Activated CD8-positive, alpha-beta memory T cell treated with anti-CD3 and anti-CD28 coated beads for 1 hour (primary cell): ENCODE measurements at places on chromosomes 3 and 15.

GRCh38 chr3:127722091-127722784, 49.5 kb downstream of the ABTB1 start:
- DNase-seq, result no peak

DNA sequence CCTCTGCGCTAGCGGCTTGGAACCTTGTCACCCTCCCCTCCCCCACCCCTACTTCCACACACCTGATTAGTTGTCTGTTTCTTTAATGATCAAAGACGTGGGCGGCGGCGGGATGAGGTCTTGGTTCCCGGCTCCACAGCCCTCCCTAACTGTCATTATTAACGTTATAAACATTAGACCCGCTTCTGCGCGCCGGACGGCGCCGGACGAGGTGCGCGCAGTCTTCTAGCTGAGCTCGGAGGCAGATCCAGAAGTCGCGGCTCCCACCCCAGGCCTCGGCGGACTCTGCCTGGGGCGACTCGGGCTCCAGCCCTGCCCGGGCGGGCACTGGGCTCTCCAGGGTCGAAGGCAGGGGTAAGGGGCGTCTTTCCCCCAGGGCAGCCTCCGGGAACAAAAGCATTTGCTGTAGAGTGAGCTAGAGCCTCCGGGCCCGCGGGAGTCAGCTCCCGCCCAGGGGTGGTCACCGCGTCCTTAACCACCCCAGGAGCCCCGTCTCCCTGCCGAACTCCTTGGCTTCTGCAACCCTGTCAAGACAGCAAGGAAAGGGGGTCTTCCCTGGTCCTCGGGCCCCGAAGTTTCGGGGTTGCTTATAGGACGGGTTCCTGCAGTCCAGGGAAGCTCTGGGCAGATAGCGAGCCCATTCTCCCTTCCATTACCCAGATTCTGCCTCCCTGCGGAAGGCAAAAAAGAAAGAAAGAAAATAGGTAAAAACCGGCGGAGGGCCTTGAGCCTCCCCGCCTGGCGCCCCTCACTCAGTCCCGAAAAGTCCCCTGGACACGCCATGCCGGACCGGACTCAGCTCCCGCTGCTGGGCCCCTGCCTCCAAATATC, 2.2 kb upstream of the ISLR2 start:
- no peak for DNase-seq

DNA sequence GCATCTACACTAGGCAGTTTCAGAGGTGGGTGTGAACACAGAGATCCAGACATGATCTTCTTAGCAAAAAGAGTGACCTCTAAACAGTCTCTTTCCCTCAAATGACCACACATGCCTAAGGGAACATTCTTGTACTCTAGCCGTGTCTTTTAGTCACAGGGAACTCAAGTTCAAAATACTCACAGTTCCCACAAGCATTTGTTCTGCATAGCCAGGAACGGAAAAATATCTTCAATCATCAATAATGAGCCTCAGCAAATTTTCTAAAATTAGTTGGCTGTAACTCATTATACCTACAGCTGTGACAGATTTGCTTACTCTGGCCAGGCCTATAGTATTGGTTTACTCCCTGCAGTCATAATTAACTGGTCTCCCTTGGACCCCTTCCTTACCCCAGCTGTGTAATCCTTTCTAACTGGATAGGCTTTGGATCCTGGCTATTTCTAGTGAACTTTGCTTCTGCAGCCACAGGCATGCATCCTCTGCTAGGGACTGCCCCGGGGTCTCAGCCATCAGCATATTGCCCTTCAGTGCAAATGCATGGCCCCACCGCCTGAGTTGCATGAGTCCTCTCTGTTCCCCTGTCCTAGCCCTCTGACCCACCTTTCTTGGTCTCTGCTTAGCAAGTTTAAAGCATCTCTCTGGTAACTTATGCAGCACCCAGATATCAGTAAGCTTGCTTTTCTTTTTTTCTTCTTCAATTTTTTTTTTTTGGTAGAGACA, 56.0 kb upstream of the HACD2 start:
- DNase-seq, result no peak

GRCh38 chr3:37251993-37252392, 77.6 kb upstream of the LRRFIP2 start:
- no peak for DNase-seq

DNA sequence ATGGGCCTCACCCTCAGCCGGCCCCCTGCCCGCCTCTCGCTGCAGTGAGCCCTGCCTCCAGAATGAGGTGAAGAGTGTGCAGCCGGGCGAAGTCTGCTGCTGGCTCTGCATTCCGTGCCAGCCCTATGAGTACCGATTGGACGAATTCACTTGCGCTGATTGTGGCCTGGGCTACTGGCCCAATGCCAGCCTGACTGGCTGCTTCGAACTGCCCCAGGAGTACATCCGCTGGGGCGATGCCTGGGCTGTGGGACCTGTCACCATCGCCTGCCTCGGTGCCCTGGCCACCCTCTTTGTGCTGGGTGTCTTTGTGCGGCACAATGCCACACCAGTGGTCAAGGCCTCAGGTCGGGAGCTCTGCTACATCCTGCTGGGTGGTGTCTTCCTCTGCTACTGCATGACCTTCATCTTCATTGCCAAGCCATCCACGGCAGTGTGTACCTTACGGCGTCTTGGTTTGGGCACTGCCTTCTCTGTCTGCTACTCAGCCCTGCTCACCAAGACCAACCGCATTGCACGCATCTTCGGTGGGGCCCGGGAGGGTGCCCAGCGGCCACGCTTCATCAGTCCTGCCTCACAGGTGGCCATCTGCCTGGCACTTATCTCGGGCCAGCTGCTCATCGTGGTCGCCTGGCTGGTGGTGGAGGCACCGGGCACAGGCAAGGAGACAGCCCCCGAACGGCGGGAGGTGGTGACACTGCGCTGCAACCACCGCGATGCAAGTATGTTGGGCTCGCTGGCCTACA, 8.5 kb downstream of the GRM2 start:
- no peak for DNase-seq

DNA sequence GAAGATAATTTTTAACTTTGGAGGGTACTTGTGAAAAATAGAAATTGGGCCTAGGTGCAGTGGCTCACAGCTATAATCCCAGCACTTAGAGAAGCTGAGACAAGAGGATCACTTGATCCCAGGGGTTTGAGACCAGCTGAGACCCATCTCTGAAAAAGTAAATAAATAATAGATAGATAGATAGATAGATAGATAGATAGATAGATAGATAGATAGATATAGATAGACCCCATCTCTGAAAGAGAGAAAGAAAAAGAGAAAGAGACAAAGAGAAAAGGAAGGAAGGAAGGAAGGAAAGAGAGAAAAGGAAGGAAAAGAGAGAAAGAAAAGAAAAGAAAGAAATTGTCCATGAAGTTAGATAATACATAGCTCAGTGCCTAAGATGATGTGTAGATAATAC, 35.5 kb downstream of the MRPS25 start:
- no peak for DNase-seq
